ENCODE measurements at places on chromosomes 3 and 15.
A peak's percentile ranks its signal among the peaks of the same experiment; 100 is the strongest.

- DNase-seq = no peak
Observed at GRCh38 chr3:65466300-65466988, 572.3 kb downstream of the MAGI1 start.

DNA sequence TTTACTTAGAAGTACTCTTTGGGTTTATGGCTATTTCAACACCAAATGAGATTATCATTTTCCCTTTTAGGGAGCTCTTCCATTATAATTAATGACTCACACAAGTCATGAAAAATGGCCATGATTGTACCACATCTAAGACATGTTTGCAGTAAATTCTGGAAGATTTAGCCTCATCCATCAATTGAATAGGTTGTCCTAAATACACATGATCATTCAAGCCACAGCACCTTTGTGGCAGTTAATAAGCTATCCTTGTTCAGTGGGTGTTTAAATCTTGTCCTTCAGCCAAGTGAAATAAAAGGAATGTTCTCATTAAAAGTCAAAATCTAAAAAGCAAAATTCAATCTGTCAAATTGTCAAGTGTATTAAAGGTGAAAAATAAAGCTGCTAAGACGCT lies 237.5 kb downstream of the ZPLD1 start:
- no peak for DNase-seq

GRCh38 chr15:87713475-87713879 lies 543.1 kb downstream of the NTRK3 start:
- no peak for DNase-seq

DNA sequence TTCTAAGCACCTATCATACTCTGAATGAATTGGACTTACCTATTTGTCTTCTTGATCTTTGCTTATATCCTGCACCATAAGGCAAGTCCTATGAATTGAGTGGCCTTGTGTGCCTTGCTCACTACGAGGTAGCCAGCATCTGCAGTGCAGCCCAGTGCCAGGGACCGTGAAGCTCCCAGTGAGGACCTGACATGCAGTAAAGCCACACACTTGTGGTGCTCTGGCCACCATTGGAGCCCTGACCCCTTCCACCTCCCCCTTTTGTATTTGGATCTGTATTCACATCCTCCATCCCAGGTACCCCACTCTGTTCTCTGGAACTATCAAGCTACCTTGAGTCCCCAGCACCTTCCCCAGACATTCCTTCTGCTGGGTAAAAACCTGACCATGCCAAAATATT lies 52.1 kb downstream of the BSN start:
- no peak for DNase-seq

DNA sequence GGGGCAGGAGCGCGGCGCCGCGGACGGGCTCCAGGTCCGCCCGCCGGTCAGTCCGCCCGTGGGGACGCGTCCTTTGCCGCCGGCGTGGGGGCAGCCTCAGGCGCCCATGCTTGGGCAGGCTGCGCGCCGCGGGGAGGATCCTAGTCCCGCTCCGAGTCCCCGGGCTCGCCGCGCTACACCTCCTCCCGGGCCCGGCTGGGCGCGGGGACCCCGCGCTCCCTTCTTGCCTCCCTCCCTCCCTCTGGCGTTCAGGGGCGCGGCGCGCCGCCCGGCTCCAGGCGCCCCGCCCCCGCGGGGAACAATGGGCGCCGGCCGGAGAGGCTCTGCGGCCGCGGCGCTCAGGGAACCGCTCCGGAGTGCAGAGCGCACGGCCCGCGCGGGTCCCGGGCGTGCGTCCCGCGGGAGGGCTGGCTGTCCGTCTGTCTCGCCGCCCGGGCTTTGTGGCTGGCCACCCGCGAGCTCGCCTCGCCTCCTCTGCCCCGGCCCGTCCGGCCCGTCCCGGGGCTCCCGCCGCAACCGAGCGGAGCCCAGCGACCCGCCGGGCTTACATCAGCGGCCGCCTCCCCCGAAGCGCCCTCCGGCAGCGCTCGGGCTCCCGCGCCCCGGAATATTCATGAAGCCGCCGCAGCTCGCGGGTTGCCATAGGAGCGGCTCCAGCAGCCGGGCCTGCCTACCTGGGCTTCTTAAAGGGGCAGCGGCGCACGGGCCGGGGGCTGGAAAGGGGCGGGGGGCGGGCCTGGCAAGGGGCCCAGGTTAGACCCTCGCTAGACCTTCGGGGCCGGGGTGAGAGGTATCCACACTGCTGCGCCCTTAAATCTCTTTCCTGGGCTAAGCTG lies at the start of gene HCN4:
HCN4 (minus strand) TSS at position 658 of the 836 bp plus-strand sequence. CDS start 688 bp downstream, outside the sequence.
- DNase-seq = no peak

DNA sequence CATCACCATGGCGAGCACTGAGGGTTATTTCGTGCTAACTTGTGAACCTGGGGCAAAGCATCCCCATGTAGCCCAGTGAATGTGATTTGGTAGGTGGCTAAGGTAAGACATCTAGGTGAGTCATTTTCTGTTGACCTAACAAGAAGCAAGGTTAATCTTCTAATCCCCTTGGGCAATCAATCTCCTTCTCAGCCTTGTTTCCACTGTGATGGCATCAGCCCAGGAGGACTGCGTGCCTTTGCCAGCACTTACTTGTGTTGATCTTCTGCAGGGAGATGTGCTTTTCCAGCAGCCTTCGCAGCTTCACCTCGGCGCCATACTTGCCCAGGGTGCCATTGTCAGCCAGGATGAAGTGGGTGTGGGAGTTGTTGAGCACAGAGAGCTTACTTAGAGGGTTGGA lies 35.7 kb downstream of the TRPM1 start:
- DNase-seq = no peak

GRCh38 chr3:148955544-148956346 lies 35.6 kb upstream of the GYG1 start:
- DNase-seq = peak; percentile 38

DNA sequence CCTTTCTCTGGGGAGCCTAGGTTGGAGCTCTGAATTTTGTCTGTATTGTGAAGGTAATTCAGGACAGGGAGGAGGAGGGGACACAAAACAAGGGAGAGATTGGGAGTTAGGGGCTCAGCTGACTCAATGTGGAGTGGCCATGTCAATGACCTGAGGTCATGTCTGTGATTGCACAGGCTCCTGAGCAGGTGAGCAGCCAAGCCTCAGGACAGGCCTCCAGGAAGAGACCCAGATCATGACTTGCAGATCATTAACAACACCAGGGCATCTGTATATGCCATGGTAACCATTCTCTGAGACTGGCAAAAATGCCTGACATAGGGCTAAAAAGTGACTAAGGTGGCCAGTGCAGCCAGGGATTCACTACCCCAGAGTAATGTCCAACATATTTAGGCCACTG lies 20.9 kb downstream of the ERICH6 start:
- DNase-seq = no peak

DNA sequence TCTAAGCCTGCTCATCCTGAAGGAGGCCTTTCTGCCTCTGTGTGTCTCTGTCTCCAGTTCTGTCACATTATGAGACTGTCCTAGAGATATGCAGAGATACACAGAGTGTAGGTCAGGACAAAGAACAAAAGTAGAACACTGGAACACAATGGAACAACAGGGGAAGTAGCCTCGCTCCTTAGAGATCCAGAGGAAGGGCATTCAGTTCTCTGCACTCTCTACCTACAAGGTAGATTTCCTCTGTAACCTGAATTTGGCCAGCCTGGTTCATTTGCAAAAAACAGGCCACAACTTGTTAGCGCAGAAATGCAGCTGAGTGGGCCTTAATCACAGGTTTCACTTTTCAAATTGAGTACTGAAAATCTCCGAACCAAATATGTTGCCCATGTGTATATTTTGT lies 19.4 kb downstream of the NEK10 start:
- no peak for DNase-seq

GRCh38 chr3:146326875-146327543 lies 76.1 kb upstream of the PLSCR4 start:
- peak; percentile 30 for DNase-seq

DNA sequence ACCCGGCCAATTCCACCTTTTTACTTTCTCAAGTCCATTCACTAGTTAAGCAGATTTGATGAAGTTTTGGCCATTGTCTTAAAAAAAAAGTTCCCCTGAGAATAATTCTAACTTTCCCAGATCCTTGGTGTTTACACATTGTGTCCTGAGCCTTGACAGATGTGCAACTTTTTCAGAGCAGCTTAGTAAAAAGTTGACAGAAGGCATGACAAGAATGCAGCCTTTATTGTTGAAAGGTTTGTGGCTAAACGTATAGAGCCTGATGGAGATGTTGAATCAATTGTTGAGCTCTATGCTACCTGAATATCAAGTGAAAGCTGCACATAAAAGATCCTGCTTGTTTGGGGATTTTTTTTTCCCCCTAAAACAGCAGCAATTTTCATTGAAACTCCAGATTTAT lies 75.3 kb upstream of the CMTM7 start:
- DNase-seq = no peak

- DNase-seq = no peak
Observed at GRCh38 chr15:29935296-29936004, 113.2 kb upstream of the TJP1 start.

All from NCI-H460 (cell line).